ENCODE measurements at places on chromosomes 12 and 14.

- DNase-seq = no peak
Observed at GRCh38 chr14:99809360-99809759, 16.1 kb downstream of the EML1 start.

DNA sequence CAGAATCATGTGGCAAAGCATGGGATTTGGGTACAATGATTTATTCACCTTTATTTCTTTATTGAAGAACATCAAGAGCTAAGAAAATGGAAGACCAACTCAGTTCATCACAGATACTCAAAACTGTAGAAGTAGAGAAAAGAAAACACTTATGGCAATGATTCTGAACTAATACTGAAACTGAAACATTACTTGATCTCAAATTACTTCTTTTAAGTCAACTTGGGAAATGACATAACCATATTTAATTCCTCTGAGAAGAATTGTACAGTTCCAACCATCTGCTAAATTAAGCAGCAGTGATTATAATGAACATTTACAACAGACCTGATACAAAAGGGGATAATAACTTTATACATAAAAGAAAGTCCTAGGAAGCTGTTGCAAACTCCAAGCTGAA lies 466.5 kb downstream of the TMTC2 start:
- no peak for DNase-seq

DNA sequence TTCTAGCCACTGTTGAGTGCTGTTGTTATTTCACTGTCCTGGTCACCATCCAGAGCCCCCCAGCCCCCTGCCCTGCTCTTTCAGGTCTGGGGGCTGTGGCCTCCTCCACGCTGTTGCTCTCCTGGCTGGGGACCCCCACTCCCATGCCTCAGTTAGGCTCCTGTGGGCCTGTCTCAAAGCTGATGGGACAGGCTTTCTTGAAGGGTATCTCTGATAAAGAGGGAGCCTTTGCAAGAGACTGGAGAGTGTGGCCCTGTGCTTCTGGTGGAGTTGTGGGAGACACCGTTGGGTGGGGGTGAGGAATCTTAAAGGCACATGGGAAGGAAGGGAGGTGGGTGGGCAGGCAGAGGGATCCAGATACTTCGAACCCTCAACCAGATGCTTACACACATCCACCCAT lies 12.2 kb upstream of the KRT86 start:
- no peak for DNase-seq

GRCh38 chr14:79369359-79370332 lies 841.7 kb downstream of the DIO2 start:
- DNase-seq = no peak

DNA sequence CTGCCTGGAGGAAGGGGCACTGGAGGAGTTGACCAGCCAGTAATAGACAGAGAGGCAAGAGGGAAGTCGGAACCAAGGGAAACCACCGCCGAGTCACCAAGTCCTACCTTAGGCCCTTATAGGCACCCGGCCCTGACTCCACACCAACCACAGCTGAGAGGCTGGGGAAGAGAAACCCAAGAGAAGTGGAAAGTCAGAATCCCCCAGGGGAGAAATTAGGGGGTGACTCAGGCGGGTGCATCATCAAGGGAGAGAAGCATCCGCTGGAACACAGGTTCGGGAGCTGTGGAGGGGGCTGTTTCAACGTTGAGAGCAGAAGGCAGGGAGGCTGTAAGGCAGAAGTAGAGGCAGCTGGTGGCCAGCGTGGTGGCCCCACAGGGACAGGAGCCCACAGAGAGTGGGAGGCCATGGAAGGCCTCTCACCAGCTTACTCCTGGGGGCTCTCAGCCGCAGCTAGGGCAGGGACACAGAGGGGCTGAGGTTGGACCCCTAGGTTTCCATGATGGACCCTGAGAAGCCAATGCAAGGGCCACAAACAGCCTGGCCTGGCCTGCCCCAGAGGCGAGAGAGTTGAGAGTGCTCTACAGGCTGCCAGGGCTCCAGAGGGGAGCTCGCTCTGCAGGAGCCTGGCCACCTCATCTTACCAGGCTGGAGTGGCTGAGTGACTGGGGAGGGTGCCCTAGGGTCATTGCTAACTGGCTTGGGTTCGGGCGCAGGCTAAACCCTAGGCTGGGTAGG lies 1.4 kb upstream of the TRMT61A start:
- DNase-seq = no peak

- no peak for DNase-seq
Observed at GRCh38 chr14:61568572-61569011, 126.7 kb upstream of the HIF1A start.

- no peak for DNase-seq
Observed at GRCh38 chr12:101826766-101827368, 3.9 kb downstream of the GNPTAB start.

- DNase-seq = no peak
Observed at GRCh38 chr14:75993567-75994041, 8.0 kb downstream of the IFT43 start.

GRCh38 chr12:31021809-31022494 lies 51.7 kb upstream of the DDX11 start:
- DNase-seq = no peak

- no peak for DNase-seq
Observed at GRCh38 chr14:103973354-103973753, 31.0 kb upstream of the RD3L start.

DNA sequence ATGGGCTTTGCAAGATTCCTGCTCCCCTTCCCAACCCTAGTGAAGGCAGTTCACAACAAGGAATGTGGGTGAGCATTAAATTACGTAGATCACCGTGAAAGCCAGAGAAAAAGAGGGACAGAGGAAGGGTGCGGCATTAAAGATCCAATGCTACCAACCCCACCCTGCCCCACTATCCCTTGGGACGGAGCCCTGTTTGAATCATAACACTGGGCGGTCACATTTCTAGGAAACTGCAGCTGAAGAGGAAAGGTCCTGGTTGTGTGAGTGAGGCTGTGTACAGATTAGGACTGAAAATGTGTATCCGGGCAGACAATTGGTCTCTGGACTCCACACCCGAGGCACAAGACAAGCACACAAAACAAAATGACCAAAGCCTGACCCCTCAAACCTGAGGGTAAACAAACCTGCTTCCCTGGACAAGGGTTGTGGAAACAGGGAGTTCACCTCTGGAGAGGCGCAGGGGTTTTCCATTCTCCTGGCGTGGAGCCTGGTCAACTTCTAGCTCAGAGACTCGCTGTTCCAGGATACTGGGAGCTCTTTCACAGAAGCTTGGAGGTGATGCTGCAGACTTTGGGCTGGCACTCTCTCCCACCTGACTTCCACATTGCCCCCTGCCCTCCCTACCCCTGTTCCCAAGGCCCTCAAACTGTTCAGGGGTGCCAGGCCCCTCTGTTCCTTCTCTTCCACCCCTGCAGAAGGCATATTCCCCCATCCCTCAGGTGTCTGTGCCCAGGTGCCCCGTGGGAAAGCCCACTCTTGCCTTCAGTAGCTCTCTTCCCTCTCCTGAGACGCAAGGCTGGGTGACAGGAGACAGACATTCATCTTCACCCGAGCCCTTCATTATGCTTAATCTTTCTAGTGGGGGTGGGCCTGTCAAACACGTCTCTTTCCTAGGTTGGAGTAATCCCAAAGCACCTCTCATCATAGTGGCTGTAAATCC lies 16.5 kb downstream of the NINJ2 start:
- DNase-seq = no peak

DNA sequence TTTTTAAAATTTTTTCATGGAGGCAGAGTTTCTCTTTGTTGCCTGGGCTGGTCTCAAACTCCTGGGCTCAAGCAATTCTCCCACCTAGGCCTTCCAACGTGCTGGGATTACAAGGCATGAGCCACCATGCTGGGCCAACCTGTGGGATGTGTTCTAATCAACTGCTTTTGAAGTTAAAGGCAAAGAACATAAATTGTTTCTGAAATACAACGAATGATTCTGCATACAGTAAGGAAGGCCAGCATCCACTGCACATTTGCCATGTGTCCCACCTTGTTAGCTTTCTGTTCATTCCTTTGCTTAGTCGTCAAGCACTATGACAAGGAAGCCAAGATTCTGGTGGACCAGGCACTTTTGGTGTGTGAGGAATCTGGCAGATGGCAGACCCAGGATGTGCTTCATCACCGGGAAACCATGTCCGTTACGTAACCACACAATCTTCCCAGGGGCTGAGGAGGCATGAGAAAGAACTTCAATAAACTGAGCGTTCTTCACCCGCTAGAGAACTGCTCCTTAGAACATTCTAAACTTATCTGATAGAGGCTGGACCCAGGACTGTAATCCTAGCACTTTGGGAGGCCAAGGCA lies 24.5 kb downstream of the MOK start:
- DNase-seq = no peak

DNA sequence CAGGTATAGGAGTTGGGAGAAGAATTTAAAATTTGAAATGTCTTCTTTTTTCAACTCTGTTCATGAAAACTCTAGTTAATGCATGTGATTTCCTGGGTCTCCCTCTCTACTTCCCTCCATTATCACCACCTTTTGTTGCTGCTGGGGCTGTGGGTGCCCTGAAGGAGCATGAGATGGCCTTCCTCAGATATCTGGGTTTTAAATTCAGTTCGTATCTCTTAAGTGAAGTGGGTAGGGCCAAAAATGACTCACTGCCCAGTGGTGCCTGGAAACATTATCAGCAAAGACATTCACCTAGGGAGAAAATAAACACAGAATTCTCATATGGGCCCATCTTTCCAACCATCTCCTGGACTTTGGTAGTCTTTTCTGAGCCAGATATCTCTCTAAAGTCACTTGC lies 234.9 kb upstream of the PLEKHG7 start:
- DNase-seq = no peak

DNA sequence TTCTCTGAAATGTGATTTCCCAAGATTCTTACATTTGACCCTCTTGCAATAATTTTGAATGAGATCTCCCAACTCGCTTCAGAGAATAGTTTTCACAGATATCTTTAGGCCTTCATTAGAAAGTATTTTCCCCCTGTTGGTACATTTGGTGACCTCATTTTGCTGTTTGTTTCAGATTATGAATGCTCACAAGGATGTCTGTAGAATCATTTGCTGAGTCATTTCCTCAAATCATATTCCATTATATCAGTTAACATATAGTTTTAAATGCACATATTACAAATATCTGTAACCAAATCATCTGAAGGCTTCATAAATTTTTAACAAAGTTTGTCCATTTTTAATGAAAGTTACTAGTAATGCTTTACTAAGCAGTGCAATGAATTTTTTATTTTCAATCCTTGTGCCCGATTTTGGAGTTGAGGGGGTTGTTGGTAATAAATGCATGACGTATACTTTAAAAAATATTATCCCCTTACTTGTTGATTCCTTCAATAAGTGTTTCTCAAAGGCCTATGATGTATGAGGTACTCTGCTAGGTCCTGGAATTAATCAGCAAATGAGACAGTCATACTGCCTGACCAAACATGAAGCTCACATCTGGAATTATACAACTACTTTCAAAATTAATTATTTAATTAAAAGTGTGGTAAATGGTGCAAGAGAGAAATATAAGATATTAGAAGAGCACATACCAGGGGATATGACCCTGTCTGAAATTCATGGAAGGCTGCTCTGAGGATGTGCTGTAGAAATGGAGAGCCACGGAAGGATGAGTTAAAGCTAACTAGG lies 126.9 kb upstream of the RAP1B start:
- DNase-seq = no peak

Data from activated CD8-positive, alpha-beta memory T cell treated with anti-CD3 and anti-CD28 coated beads for 48 hours (primary cell).